ENCODE measurements at places on chromosomes 5 and 9.

GRCh38 chr5:126676195-126676624 lies 75.5 kb downstream of the PHAX start:
- DNase-seq = peak; percentile 46

DNA sequence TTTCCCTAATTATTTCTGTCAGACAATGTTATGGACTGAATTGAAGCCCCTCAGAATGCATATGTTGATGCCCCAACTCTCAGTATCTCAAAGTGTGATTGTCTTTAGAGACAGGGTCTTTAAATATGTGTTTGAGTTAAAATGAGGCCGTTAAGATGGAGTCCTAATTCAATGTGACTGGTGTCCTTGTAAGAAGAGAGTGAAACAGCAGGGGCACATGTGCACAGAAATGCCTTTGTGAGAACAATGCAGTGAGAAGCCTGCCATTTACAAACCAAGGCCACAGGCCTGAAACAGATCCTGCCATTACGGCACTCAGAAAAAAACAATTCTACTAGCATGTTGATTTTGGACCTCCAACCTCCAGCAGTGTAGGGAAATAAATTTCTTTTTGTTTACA lies 483.0 kb upstream of the DMAC1 start:
- no peak for DNase-seq

DNA sequence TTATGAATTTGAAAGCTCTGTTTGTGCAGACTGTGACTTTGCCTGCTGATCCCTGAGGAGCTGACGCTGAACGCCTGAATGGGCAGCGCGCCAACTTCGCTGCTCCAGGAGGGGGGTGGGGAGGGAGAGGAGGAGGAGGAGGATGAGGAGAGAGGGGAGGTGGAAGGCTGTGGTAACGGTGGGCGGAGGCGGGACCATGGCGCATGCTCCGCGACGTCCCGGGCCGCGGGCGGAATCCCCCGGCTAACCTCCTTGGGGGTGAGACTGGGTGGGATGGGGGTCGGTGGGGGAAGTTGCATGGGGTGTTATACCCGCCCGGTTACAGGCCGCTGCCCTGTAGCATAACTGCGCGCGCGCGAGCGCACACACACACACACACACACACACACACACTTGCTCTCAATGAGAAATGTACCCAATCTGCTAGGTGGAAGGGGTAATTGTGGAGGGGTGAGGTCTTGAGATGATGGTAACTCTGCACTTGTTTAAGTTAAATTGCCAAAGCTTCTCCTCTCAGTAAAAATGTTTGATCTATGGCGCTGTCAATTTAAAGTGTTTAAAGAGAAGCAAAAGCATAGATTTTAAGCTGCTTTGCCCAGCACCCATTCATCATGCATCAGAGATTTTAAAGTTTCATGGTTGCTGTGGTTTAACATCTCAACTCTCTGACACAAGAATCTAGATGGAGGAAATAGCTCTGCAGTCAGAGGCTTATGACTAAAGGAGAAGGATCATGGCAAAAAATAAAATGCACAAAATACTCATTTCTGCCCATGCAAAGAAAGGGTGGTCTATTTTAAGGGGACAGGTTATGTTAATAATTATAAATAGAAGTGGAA lies 76.6 kb upstream of the TBCA start:
- peak; percentile 57 for DNase-seq

- DNase-seq = no peak
These were observed 730.0 kb downstream of the MAT2B start for GRCh38 chr5:164235300-164235891.

DNA sequence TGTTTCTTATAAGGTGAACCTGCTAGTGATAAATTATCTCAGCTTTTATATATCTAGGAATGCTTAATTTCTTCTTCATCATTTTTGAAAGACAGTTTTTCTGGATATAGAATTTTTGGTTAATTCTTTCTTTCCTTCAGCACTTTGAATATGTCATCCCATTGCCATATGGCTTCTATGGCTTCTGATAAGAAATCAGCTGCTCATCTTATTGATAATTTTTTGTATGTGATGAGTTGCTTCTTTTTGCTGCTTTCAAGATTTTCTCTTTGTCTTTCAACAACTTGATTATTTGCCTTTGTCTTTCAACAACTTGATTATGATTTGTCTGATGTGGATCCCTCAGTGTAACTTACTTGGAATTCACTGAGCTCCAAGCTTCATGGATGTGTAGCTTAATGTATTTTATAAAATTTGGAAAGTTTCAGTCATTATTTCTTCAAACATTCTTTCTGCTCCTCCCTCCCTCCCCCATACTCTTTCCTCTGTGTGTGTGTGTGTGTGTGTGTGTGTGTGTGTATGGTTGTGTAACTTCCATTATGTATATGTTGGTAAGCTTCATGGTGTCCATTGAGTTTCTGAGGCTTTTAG lies 243.9 kb downstream of the TLE1 start:
- DNase-seq = no peak

DNA sequence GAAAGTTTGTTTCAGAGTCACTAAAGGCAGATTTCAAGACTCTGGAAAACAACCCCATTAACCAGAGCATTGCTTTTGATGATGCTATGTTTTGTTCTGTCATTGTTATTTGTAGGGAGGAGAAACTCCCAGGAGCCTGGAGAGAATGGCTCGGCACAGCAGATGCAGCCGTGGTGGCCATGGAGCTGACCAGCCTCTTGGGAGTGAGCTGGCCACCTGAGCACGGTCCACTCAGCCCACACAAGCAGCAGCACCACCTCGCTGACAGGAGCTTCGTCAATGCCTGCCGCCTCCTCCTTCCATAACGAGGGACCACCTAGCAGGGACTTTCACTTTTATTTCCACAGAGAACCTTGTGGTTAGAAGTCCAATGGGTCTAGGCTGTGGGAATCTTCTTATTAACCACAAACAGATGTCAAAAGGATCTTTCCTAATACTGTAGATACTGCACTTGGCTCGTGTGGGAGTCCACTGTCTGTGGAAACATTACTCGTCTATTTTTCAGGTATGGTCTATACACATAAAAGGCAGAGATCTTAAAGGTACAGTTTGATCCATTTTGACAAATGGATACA lies 21.0 kb upstream of the SMIM32 start:
- DNase-seq = no peak

DNA sequence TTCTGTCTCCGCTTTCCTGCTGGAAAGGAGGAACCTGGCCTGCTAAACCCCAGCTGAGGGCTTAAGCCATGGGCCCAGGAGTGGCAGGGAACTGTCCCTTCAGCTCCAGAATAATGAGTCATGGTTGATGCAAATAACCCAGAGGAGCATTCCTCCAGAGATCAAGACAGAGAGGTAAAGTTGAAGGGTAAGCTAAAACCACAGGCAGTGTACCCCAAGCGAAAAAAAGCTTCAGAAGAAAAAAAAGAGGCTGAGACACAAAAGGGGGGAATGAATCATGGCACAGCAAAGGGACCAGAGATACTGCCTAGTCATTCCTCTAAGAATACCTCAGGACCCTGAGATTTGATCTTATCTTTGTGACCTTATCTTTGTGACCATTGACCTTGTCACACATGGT lies 199.5 kb upstream of the TAS2R1 start:
- DNase-seq = no peak

DNA sequence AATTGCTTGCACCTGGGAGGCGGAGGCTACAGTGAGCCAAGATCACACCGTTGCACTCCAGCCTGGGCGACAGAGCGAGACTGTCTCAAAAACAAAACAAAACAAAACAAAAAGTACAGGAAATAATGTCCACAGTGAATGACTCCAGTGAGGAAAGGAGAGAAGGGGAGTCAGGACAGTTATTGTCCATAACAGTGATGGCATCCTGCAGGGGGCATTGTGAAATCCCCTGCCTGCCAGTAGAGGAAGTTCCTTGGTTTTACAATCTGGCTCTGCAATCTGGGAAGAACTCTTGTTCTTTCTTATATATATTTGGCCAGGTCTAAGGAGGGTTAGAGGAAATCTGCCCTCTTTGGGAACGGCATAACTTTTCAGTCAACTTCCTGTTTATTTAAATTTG lies 8.2 kb downstream of the SH3GL2 start:
- no peak for DNase-seq

GRCh38 chr5:95908799-95909198 lies 52.9 kb downstream of the ELL2 start:
- no peak for DNase-seq

DNA sequence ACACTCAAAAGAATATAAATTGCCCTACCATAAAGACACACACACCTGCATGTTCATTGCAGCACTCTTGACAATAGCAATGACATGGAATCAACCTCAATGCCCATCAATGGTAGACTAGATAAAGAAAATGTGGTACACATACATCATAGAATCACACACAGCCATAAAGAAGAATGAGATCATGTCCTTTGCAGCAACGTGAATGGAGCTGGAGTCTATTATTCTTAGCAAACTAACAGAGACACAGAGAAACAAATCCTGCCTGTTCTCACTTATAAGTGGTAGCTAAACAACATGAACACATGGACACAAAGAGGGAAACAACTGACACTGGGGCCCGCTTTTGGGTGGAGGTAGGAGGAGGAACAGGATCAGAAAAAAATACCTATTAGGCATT lies 2062.2 kb upstream of the CDH6 start:
- DNase-seq = no peak

- no peak for DNase-seq
These were observed 37.3 kb downstream of the PROP1 start for GRCh38 chr5:177958696-177959095.

DNA sequence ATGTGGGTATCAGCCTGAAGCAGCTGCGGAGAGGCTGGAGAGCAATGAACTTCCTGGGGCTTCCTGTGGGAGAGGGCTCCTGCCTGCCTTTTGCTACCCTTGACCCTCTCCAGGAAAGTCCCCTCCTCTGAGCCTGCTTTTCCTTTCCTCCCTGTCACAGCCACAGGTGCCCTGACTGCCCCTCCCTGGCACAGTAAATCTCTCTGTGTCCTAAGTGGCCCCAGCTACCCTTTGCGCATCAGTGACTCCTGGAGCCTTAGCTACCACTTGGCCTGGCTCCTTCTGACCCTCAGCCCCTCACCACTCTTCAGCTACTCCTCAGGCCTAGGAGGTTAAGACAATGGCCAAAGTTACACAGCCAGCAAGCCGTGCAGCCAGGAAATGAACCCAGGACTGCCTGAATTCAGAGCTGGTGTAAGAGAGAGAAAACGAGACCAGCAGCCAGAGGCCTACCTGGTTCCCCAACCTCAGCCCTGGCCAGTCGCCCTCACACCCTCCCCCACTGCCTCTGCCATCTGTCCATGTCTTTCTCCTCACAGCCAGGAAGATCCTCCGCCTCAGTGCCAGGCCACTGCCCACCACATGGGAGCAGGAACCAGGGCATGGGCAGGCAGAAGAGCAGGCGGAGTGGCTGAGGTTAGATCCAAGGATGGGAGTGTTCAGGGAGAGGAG lies 18.6 kb downstream of the CNTFR start:
- no peak for DNase-seq

GRCh38 chr5:142845954-142846398 lies 75.8 kb downstream of the ARHGAP26 start:
- DNase-seq = no peak

DNA sequence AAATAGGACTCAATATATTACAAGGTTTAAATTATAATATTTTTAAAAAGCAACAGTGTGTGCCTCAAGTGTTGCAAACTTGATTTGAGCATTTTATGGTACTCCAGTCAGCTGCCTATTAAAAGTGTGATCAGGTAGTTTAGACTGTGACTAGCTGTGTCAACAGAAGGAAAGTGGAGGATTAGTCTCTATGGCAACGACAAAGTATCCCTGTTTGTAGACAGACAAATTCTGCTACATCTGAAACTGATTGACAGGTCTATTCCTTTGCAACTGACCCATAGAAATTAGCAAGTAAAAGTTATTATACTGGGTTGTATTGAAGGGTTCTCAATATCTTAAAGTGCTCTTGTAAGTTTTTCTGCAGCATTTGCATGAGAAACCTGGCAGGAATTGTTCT lies 249.8 kb upstream of the ARRDC3 start:
- no peak for DNase-seq

DNA sequence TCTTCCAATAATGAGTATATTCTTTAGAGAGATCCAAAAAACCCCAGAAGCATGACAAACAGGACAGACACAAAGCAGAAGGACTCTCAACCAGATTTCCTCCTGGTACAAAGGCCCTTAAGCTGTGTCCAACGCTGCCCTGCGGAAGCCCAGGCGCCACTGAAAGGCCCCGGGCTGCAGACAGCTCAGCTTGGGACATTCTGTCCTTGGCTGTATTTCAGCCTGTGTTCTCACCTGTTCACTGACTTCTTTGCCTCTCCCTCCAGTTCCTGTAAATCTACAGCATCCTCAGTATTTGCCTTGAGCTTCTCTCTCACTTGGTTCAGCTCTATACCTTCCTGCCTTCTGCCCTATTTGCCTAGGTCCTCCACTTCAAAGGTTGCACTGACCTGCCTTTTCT lies 96.5 kb downstream of the SH3TC2 start:
- no peak for DNase-seq

- DNase-seq = no peak
These were observed 104.8 kb downstream of the PBX3 start for GRCh38 chr9:125851979-125852378.

DNA sequence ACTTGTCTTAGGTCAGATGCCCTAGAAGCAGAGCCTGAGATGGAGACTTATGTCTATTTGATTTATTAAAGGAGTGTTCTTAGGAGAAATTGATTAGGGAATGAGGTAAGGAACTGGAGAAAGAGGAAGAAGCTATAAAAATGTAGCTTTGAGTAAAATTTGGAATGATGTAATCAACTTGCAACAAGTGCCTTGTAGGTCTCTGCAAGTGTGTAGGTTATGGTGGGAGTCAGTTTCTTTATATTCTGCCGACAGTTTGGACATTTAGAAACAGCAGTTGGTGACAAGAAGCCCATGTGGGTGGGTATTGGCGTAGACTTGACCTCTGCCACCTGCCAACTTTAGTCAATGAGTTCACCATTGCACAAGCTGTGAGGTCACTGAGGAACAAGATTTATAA lies 986.5 kb downstream of the CDH18 start:
- no peak for DNase-seq

- DNase-seq = no peak
These were observed 184.1 kb downstream of the MARCHF11 start for GRCh38 chr5:15995341-15996052.

GRCh38 chr5:56516035-56516434 lies 282.9 kb upstream of the ANKRD55 start:
- DNase-seq = no peak

- DNase-seq = no peak
These were observed 24.4 kb downstream of the BHMT start for GRCh38 chr5:79135790-79136553.

DNA sequence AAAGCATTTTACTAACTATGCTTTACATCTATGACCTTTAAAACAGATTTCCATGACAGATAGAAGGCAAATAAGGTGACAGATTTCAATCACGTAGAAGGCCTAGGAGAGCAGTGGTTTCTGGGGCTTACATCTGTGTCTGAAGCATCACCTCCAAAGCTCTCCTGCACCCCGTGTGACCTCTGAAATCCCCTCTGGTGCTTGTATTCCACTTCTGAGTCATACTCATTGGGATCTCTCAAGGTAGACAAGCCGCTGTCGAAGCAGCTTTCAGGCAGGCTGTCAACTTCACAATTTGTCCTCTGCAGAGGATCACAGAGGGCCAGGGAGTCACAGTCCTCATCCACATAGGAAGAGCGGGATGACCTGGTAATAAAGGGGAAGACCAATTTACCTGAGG lies 62.2 kb downstream of the RASEF start:
- no peak for DNase-seq

- no peak for DNase-seq
These were observed 42.9 kb downstream of the SHC3 start for GRCh38 chr9:89135591-89136166.

GRCh38 chr5:80934751-80935150 lies 25.4 kb upstream of the RASGRF2 start:
- DNase-seq = no peak

Data from heart left ventricle (tissue), 16 donors.